ENCODE measurements at places on chromosomes 4 and X.

DNA sequence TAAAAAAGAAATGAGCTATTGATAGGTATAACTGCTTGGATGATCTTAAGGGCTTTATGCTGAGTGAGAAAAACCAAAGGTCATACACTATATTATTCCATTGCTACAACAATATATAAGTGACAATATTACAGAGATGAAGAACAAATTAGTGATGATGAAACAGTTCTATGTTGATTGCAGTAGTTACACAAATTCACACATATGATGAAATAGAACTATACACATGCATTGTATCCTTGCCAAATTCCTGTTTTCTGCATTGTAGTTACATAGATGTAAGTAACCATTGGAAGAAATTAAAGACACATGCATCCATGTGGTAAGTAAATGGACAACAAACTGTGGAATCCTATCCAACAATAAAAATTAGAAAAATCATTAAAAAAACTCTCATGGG, 76.5 kb downstream of the CENPC start:
- no peak for DNase-seq

GRCh38 chr4:43048570-43048969, 156.1 kb downstream of the GRXCR1 start:
- no peak for DNase-seq

DNA sequence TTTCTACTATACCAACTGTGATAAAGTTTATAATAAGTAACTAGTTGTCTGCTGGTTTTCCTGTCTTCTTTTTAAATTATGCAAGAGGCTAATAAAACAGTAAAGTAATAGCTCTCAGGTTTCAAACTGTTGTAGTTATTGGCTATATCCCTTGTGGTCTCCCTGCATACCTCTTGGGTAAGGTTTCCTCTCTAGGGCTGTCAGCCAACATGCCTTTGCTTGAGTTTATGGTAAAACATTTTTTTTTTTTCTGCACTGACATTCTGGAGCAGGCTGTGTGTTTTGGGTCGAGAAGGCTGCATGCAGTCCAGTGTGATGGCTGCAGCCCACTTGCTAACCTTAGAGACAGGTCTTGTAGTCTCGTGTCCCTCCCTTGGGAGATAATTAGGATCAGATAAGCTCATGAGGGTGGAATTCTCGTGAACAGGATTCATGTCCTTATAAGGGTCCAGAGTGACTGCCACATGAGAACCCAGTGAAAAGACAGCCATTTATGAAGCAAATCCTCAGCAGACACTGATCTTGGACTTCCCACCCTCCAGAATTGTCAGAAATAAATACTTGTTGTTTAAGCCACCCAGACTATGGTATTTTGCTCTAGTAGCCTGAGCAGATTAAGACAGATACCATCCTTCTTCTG, 831.2 kb downstream of the CCSER1 start:
- no peak for DNase-seq

GRCh38 chrX:22950269-22951266, 49.2 kb upstream of the DDX53 start:
- DNase-seq, result no peak

GRCh38 chr4:61442936-61443335, 242.8 kb downstream of the ADGRL3 start:
- no peak for DNase-seq

- DNase-seq, result no peak
These were observed 36.7 kb upstream of the GABRQ start for GRCh38 chrX:152600853-152601633.

DNA sequence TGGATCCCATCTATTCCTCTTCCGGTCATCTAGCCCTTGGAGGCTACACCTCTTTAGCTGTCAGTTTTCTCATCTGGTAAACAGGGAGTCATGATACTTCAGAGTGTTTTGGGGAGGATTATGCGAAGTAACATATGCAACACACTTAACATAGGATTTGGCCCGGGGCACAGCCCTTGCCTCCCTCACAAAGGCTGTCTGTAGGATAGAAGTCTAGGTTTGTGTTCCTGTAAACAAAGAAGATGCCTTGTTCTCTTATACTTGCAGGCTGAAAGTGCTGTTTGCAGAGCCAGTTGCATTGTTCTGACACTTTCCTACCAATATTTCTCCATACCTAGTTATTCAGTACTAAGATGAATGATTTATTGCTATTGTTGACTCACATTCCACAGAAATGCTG, 2.2 kb upstream of the APELA start:
- DNase-seq, result no peak

GRCh38 chr4:81826335-81826734, 354.6 kb upstream of the RASGEF1B start:
- no peak for DNase-seq

DNA sequence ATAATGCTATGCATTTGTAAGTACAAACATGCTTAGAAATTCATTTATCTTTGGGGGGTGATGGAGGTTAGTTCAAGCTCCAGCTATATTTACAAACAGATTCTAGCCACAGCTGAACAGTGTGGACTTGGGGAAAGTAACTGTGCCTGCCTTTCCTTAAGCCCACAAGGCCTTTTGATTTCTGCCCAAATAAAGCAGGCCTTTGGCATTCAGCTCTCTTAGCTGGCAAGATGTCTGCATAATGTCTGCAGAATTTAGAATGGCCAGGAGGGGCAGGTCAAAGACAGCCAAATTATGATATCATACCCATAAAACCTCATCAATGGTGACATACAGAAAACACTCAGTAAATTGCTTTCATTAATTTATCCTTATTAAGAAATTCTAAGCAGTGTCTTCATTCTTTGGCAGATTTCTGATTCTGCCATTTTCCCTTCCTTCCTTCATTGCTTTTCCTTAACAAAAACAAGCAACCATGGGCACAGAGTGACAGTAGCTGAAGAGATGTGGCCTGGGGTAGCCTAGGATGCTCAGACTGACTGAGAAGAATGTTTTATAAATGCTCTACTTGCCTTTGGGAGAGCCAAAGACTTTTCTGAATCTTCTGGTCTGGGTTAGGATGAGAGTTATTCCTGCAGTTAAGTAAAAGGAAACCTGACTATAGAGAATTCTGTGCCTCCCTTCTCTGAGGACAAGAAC, 538.7 kb upstream of the NR3C2 start:
- no peak for DNase-seq

- DNase-seq, result no peak
These were observed 101.0 kb upstream of the UBQLN2 start for GRCh38 chrX:56462389-56462788.

DNA sequence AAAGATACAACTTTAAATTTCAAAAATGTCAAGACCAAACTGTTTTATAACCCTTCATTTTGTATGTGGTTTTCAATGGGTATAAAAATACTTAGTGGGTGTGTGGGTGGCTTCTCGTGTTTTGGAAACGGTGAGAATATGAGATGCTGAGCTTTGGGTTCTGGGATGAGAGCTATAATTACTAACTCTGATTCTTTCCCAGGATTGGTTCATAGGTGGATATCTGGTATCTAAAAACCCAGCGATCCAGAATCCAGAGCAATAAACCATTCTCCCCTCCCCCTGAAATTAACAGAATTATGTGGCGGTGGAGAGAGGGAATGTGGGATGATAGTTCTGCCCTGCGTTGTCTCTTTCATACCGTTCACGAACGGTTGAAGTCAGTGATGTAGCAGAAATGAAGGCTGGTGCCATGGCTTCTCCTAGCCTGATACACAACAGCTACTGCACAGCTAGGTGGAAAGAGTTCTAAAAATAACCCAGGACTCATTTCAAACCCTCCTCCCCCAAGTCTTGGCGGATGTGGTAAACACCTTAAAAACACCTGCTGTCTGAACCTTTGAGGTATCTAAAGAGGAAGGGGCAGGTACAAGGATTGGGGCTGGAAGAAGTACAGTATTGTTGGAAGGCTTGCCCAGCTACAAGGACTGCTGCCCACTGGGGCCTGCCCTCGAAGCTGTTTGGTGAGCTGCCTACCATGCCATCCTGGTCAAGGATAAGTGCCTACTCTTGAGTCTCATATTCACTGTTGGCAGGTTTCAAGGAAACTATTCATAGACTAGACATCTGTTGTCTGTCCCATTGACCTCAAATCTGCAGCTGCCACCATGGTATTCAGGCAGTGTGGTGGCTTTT, 44.5 kb downstream of the SEPTIN11 start:
- DNase-seq, result no peak

DNA sequence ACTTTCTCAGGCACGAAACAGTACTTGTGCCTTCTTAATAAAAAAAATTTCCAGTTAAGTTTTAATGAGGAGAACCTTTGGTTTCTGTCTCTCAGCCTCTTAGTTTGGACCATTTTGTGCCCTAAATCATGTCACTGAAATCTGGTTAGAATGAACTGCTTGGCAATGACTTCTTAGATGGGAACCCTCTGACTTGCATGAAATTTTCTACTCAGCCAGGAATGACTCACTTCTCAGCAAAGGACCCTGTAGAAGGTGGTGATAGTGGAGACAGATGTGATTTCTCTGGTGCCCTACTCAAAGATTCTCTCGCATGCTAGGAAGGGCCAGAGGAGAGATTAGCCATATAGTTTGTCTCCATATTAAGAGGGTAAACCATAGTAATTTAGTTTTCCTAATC, 50.5 kb downstream of the RASL11B start:
- no peak for DNase-seq

DNA sequence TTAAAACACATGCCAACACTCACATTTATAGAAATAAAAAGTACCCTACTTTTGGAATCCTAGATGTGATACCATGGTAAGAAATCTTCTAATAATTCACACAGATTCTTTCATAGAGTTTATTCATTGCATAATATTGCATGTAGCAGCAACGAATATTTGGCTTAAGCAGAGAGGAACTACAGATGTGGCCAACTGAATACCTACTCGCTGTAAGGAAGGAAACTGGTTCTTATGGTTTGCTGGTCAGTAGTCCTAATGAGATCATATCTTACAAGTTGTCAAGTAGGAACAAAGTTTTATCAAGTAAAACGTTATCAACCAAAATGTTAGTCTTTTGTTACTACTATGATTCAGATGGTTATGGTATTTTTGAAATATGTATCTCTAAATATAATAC, 996.1 kb downstream of the PDHA2 start:
- no peak for DNase-seq

- no peak for DNase-seq
These were observed 26.8 kb upstream of the FMR1 start for GRCh38 chrX:147884958-147885357.

Data from cortex of kidney (tissue), 1 donor.